Activated naive CD8-positive, alpha-beta T cell treated with anti-CD3 and anti-CD28 coated beads, Interleukin-2, amount 50 U/mL, for 24 hours (primary cell): ENCODE measurements at places on chromosomes 12 and 14.
A peak's percentile ranks its signal among the peaks of the same experiment; 100 is the strongest.

- no peak for DNase-seq
Observed at GRCh38 chr12:40820794-40821484, 128.7 kb downstream of the CNTN1 start.

- no peak for DNase-seq
Observed at GRCh38 chr14:69540654-69541335, 33.9 kb downstream of the CCDC177 start.

DNA sequence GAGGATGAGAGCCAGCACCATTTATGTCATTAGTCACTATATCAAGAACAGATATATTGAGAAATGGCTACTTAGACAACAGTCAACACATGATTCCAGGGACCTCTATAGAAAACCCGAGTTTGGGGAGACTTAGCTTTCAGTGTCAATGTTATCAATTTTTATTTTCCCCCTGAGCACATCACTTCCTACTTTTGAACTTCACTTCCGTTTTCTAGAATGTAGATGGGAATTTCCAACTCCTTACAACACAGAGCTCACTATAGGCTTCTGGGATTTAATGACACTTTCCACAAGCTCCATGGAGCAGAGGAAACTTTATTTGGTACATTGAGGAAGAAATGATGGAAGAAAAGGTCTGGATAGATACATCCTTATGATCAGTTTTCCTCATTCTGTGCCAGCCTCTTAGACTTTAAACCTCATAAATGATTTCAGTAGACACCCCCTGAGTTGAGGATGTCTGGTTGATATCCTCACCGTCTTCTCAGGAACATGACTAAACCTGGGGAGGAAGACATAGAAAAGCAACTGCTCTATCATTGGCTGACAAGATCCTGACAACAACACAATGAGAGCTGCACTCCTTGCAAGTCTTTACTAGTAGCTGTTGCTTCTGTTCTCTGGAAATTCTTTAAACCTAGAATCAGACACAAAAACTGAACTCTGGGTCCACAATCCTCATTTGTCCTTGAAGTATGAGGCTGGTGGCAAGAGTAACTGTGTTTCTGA is 449.4 kb upstream of the OR4E1 start:
- DNase-seq: no peak

GRCh38 chr12:4454315-4454860 is 8.8 kb upstream of the FGF6 start:
- no peak for DNase-seq

- DNase-seq: no peak
Observed at GRCh38 chr12:56720731-56721151, 4.4 kb downstream of the NACA start.

GRCh38 chr14:66442953-66443571 is 43.1 kb upstream of the CCDC196 start:
- DNase-seq: no peak

- no peak for DNase-seq
Observed at GRCh38 chr14:101325319-101325718, 236.0 kb upstream of the DIO3 start.

DNA sequence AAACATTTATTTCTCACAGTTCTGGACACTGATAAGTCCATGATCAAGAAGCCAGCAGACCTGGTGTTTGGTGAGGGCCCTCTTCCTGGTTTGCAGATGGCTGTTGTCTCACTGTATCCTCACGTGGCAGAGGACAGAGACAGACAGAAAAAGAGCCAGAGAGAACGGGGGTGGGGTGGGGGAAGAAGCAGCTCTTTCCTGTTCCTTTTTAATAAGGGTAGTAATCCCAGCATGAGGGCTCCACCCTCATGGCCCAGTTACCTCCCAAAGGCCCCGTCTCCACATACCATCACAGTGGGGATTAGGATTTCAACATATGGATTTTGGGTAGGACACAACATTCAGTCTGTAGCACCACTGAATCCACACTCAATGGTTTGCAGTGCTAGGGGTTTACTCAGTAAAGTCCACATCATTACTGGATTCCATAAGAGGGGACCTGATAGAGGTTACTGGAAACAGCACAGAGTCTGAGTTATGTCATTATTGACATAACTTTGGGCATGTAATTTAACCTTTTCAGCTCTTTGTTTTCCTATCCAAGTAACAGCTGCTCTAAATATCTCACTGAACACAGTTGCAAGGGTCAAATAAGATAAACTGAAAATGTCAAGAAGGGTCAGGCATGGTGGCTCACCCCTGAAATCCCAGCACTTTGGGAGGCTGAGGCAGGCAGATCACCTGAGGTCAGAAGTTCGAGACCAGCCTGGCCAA is 53.2 kb downstream of the RPAP3 start:
- DNase-seq: no peak

- DNase-seq: peak; percentile 2
Observed at GRCh38 chr14:25537846-25538455, 488.0 kb upstream of the STXBP6 start.

DNA sequence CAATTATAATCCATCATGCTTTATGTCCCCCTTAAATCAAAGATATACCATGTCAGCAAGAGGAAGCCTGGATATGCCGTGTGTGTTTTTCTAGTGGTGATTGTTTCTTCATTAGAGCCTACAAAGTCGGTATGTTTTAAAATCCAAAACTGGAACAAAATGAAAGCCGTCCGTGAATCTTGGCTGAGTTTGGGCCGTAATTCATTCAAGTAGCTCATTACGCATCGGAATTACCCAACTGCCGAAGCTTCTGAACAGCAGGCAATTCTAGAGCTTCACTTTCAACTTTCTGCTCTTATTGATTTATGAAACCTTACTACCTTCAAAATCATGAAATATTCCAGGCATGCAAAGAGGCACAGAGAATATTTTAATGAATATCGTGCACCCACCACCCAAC is 224.7 kb downstream of the AACS start:
- no peak for DNase-seq

GRCh38 chr14:95311752-95312151 is 8.0 kb downstream of the CLMN start:
- DNase-seq: no peak

DNA sequence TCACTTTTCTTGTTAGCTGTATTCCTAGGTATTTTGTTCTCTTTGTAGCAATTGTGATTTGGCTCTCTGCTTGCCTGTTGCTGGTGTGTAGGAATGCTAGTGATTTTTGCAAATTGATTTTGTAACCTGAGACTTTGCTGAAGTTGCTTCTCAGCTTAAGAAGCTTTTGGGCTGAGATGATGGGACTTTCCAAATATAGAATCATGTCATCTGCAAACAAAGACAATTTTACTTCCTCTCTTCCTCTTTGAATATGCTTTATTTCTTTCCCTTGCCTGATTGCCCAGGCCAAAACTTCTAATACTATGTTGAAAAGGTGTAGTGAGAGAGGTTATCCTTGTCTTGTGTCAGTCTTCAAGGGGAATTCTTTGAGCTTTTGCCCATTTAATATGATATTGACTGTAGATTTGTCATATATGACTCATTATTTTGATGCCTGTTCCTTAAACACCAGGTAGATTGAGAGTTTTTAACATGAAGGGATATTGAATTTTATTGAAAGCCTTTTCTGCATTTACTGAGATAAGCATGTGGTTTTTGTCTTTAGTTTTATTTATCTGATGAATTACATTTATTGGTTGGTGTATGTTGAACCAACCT is 26.7 kb downstream of the CLECL1 start:
- DNase-seq: no peak

- no peak for DNase-seq
Observed at GRCh38 chr14:89078021-89078795, 253.8 kb downstream of the TTC8 start.

DNA sequence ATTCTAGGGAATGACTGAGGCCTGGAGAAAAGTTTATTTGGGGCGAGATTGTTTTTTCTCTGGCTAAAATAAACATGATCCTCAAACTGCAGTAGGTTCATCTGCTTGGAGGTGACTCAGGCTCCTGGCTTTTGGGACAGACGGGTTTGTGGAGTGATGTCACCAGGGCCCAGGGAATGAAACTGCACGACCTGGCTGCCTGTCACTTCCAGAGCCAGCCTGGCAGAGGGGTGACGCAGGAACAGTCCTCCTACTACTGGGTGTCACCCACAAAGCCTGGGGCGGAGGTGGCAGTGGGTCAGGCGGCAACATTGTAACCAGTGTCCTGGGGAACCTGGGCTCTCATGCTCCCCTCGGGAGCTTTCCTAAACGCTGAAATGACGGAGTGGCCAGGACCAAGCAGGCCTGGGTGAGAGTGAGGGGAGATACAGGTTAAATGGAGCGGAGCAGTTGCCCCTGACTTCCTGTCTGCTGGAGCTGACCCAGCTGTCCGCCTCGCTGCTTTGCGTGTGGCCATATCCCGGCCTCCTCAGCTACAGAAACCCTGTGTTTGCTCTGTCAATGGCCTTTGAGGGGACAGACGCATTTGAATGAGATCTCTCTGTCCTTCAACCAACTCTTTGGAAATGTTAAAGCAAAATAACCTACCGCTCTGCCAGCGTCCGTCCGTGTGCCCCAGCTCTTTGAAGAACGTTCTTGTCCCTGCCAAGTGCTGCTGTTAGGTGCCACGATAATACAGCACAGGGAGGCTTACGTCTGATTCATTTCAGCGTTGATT is 6.5 kb downstream of the HIP1R start:
- no peak for DNase-seq

DNA sequence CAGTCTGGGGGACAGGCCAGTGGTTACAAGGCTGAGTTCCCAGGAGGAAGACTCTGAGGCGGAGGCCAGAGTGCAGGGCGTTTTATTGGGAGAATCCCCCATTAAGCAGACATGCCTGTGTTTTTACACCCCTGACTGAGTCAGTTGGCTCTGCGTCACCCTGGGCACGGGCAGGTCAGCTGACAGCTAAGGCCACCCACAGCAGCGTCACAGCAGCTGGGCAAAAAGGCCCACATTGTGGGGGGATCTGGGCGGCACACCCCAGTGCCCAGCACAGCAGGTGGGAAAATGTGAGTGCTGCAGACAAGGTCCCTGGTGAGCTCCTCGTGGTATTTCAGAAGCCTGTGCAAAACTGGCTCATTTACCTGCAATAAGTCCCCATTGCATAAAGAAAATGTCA is 184.7 kb downstream of the AACS start:
- DNase-seq: no peak

GRCh38 chr12:51103977-51104376 is 20.6 kb upstream of the CSRNP2 start:
- DNase-seq: no peak

GRCh38 chr14:94051779-94052178 is 25.6 kb downstream of the OTUB2 start:
- no peak for DNase-seq

GRCh38 chr12:63302269-63302940 is 151.4 kb upstream of the AVPR1A start:
- DNase-seq: no peak

GRCh38 chr12:109432842-109433304 is 44.2 kb downstream of the KCTD10 start:
- DNase-seq: peak; percentile 84

DNA sequence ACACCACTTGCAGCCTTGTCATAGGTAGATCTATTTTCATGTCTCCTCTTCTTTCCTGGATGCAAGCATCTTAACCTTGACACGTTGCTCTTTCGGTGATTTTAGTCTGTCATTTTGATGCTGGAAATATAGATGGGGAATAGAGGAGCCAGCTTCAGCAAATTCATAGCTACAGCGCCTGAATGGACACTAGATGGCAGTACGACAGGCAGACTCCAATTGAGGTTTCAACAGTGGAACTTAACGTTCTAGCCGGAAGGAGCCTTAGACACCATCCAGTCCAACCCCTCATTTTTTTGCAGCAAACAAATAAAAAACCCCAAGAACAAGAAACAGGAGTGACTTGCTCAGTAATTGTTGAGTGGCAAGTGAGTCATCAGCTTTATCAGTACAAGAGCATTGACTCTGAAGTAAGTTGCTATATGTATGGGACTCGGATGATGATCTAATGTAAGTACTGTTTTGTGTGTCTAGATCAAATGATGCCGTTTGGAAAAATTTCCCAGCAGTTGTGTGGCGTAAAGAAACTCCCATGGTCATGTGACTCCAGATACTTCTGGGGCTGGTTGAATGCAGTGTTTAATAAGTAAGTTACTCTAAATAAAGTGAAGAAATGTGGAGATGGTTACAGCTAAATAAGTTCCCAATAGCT is 9.0 kb downstream of the DMAC2L start:
- peak; percentile 55 for DNase-seq

GRCh38 chr14:43168371-43168925 is 1338.6 kb downstream of the FSCB start:
- no peak for DNase-seq

- DNase-seq: no peak
Observed at GRCh38 chr12:3882896-3883564, 9.8 kb upstream of the PARP11 start.

- DNase-seq: no peak
Observed at GRCh38 chr14:50813544-50813863, 17.5 kb downstream of the NIN start.

DNA sequence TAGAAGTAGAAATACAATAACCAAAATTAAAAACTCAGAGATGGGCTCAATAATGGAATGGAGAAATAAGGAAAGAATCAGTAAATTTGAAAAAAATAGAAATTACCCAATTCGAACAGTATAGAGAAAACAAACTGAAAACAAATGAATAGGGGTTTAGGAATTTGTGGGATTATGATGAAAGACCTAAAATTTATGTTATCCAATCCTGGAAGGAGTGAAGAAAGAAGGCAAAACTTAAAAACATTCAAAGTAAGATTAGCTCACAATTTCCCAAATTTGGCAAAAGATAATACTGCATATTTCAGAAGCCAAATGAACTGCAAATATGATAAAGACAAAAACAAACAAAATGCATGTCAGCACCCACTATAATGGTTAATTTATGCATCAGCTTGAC is 177.1 kb downstream of the CCDC91 start:
- no peak for DNase-seq

DNA sequence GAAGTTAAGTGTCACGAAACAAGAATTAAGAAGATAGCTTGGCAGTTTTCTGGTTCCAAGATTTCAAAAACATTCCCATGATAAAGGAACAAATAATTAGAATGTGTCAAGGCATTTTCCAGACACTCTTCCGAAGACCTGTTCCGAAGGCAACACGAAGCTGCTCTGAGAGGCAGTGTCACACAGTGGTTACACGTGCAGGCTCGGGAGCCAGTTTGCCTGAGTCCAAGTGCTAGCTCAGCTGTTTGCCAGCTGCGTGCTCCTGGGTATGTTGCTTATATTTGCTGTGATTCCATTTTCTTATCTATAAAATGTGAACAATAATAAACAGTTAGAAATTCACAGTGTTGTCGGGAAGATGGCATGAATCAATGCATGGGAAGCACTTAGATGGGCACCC is 217.9 kb upstream of the GRIP1 start:
- DNase-seq: no peak

GRCh38 chr14:67729072-67729885 is 27.6 kb downstream of the RDH12 start:
- DNase-seq: no peak

GRCh38 chr14:101029668-101030290 is 126.3 kb upstream of the RTL1 start:
- no peak for DNase-seq

DNA sequence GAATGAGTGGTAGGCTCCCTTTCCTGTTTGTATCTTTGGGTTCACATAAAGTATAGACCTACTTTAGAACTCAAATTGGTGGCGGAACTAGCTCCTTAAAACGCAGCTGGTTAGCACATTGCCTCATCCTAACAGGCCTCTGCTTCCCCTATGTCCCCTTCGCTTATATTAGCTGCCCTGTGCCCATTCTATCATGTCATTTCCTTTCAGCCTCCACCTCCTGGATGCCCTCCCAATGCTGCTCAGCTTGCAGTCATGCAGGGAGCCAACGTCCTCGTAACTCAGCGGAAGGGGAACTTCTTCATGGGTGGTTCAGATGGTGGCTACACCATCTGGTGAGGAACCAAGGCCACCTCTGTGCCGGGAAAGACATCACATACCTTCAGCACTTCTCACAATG is 3.5 kb downstream of the DAZAP2 start:
- DNase-seq: no peak

GRCh38 chr12:26767865-26768264 is 65.1 kb downstream of the ITPR2 start:
- no peak for DNase-seq
